ENCODE measurements at places on chromosomes 1 and 21. TPM values are rescaled to one million over a fixed set of nuclear protein-coding genes. Genes with fewer than 3 reads are reported as not detected.

Gene UTP25
- total RNA-seq: 19.1 TPM

Gene ANKRD34A
- 0.27 TPM for total RNA-seq

GRCh38 chr21:44994047-44994694, 54.3 kb downstream of the SLX9 start:
- DNase-seq: no peak

DNA sequence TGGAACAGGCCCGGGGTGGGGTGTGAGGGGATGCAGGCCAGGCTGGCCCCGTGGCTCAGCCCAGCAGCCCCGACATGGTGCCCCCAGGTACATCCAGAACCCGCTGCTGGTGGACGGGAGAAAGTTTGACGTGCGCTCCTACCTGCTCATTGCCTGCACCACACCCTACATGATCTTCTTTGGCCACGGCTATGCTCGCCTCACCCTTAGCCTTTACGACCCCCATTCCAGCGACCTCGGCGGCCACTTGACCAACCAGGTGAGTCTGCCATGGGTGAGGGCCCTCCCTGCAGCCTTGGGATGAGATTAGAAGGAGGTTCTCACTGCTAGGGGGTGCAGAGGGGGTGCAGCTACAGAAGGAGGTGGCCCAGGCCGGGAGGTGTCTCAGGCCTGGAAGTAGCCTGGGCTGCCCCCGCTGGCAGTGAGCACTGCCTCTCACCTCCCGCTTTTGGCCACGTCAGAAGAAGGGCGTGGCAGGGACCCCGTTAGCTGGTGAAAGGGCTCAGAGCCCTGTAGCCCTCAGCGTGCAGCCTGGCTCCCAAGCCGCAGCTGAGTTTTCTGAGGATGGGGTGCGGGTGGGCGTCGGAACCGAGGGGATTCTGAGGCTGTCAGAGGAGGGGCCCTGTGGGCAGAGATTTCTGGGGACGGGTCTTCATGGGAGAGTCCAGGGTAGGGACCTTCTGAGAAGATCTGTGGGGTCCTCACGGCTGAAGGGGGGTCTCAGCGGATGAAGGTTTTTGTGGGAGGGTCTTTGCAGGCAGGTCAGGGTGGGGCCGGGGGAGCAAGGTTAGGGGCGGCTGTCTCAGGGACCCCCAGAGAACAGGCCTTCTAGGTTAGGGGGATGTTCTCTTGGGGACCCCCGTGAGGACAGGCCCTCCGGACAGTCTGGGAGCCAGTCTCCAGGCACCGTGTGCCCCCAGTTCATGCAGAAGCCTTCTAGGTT, 10.4 kb downstream of the TTLL10 start:
- no peak for DNase-seq

Gene CHRNB2
- 0.22 TPM for total RNA-seq

Gene NLRP3
- 0.32 TPM for total RNA-seq

- no peak for DNase-seq
Observed at GRCh38 chr1:150005606-150006005, 4.9 kb downstream of the OTUD7B start.

DNA sequence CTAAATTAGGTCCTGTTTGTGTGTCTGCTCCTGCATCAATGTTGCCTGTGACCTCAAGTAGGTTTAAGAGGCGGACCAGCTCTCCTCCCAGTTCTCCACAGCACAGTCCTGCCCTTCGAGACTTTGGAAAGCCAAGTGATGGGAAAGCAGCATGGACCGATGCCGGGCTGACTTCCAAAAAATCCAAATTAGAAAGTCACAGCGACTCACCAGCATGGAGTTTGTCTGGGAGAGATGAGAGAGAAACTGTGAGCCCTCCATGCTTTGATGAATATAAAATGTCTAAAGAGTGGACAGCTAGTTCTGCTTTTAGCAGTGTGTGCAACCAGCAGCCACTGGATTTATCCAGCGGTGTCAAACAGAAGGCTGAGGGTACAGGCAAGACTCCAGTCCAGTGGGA, 79.9 kb downstream of the PRDM2 start:
- no peak for DNase-seq

GRCh38 chr1:203268901-203269653, 36.2 kb upstream of the BTG2 start:
- peak; percentile 58 for DNase-seq

DNA sequence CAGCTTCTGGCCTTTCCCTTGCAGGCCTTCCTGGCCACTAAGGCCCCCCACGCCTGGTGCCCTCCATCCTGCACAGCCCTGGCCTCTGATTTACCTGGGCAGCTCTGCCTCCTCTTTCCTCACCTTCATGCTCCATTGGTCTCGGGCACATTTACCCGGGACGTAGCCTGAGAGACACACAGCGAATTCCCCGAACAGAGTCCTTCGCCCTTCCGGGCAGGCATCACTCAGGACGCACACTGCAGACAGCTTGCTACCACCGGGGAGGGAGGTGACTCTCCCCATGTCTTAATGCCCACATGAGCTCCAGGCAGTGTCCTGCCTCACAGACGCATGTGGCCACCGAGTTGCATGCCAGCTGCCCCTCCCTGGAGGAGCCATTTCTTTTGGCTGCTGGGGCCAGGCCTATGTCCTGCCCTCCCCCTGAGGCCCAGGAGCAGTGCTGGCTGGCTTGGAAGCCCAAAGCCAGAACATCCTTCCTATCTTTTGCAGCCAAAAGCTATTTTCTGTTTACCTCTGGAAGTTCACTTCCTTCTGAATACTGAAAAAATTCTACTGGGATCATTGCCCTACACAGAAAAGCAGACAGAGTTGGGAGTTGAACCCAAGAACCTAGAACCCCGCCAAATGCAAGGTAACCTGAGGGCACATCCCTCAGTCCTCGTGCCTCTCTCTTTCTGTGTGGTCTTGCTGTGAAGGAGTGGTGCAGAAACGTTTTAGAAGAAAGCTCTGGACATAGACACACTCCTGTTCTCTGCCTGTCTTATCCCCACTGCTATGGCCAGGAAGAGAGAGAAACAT, 209.5 kb downstream of the TOMM20 start:
- no peak for DNase-seq

Gene SFN
- total RNA-seq: 103 TPM

DNA sequence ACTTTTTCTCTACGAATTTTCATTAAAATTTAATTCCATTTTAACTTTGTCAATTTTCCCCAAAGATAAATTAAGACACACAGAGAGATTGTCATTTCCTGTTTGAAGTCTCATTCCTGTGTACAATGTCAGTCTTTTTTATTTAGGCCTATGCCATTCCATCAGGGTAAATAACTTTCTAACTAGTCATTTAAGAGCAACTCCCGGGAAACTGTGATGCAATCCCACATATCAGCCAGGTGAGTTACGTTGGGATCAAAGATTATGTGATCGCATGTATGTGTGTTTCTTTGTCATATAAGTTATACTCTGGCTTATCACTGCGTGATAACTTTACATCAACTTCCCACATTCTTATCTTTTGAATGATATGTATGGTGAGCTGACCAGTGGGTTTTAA, 86.1 kb upstream of the S1PR1 start:
- no peak for DNase-seq

- DNase-seq: peak; percentile 6
Observed at GRCh38 chr1:8574985-8575384, 242.5 kb downstream of the RERE start.

GRCh38 chr1:2257245-2257627, 29.1 kb downstream of the SKI start:
- DNase-seq: no peak
